ENCODE measurements at places on chromosomes 7 and 10. TPM values are rescaled to one million over a fixed set of nuclear protein-coding genes. Genes with fewer than 3 reads are reported as not detected.
A peak's percentile ranks its signal among the peaks of the same experiment; 100 is the strongest.

Gene ABCF2
- 48.6 TPM for total RNA-seq

Gene SYT15B
- not detected for total RNA-seq

Gene HMX3
- total RNA-seq: not detected

Gene HABP2
- not detected for total RNA-seq

Gene GPR85
- not detected for total RNA-seq

DNA sequence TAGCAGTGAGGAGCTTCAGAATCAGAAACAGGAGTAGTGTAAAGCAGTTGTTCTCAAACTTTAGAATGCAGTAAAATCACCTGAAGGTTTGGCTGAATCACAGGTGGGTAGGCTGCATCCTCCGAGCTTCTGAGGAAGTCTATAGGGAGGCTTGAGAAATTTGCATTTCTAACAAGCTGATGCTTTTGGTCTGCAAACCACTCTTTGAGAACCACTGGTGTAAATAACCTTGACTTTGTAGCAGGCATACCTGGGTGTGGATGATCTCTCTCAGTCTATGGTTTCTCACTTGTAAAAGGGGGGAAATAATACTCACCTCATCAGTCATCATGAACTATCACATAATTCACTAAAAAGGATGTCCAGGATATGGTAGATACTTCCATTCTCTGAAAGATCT lies 118.1 kb downstream of the SRI start:
- no peaks in the 10 kb centered on the region for H3K27me3 ChIP-seq
- H3K36me3 ChIP-seq: no peaks in the 10 kb centered on the region
- no peak for DNase-seq
- no peak overlapping the region for H3K4me3 ChIP-seq

DNA sequence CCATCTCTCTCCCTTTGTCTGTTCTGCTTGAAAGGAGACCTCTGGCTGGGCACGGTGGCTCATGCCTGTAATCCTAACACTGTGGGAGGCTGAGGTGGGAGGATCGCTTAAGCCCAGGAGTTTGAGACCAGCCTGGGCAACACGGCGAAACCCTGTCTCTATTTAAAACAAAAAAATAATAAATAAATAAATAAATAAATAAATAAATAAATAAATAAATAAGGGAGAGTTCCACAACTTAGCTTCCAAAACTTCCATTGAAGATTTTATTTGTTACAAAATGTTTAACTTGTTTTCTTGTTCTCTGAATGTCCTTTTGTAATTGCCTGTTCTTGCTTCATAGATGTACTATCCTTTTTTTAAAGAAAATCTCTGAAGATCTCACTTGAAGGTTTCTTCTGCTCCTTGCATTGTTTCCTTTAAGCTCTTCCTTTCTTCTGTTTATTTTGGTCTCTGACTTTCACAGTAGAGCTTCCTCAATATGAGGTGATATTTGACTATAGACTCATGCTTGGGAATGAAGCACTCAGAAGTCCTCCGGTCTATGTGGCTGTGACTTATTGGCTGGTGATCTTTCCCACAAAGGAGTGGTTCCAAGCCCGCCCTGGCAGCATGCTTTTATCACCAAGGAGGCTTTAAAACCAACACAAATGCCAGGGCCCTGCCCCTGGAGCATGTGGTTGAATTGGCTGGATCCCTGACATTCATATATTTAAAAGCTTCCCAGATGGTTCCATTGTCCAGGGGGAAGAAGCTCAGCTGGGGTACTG lies 18.1 kb upstream of the NPTX2 start:
- no peaks in the 10 kb centered on the region for H3K27me3 ChIP-seq
- DNase-seq: no peak
- H3K27ac ChIP-seq: no peak overlapping the region
- no peaks in the 10 kb centered on the region for H3K4me1 ChIP-seq
- no peak overlapping the region for H3K4me3 ChIP-seq
- no peaks in the 10 kb centered on the region for H3K36me3 ChIP-seq

GRCh38 chr7:100467638-100468373 lies 3.7 kb upstream of the SPACDR start:
- no peaks in the 10 kb centered on the region for H3K4me1 ChIP-seq
- no peaks in the 10 kb centered on the region for H3K27me3 ChIP-seq
- H3K4me3 ChIP-seq: no peak overlapping the region
- peaks cover 2% of the 10 kb centered on the region for H3K36me3 ChIP-seq
- H3K27ac ChIP-seq: no peak overlapping the region

DNA sequence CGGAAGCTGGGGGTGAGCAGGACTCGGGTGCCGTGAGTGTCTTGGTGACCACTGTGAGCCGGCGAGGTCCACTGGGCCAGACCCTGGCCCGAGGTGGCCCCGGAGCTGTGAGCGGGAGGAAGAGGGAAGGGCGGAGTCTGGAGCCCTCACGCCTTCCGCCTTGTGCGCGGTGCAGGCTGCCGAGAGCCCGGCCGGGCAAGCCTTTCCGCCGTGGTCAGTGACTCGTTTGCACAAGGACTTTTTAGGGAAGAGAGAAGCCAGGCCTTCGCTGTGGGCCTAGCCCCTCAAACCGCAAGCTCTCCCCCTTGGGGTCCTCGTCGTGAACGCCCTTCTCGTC lies 40.9 kb upstream of the ZNF32 start:
- no peak overlapping the region for H3K27ac ChIP-seq
- no peak overlapping the region for H3K4me3 ChIP-seq

GRCh38 chr7:74176555-74176954 lies 2.4 kb downstream of the EIF4H start:
- no peaks in the 10 kb centered on the region for H3K27me3 ChIP-seq
- H3K4me3 ChIP-seq: peak overlapping the region; percentile 20
- H3K36me3 ChIP-seq: peaks cover 29% of the 10 kb centered on the region
- peaks cover 72% of the 10 kb centered on the region for H3K4me1 ChIP-seq
- DNase-seq: no peak
- peak overlapping the region; percentile 57 for H3K27ac ChIP-seq

GRCh38 chr10:117547016-117547715 lies 4.6 kb downstream of the EMX2 start:
- no peak overlapping the region for H3K4me3 ChIP-seq
- H3K36me3 ChIP-seq: no peaks in the 10 kb centered on the region
- DNase-seq: no peak
- no peaks in the 10 kb centered on the region for H3K27me3 ChIP-seq
- H3K27ac ChIP-seq: no peak overlapping the region
- no peaks in the 10 kb centered on the region for H3K4me1 ChIP-seq

DNA sequence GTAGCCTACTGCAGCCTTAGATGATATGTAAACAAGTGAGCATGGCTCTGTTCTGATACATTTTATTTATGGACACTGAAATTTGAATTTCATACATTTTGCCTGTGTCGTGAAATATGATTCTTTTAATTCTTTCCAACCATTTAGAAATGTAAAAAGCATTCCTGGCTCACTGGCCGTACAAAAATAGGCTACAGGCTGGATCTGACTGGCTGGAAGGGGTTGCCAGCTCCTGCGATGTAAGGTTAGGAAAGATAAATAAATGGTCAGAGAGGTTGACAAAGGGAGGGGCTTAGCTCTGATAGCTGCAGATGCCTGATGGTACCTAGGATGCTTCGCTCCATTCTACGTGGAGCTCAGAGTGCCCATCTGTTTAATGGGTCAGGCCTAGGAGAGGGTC lies 3.4 kb downstream of the ADCYAP1R1 start:
- H3K4me3 ChIP-seq: no peak overlapping the region
- no peaks in the 10 kb centered on the region for H3K36me3 ChIP-seq
- no peak for DNase-seq

- H3K27me3 ChIP-seq: no peaks in the 10 kb centered on the region
- H3K36me3 ChIP-seq: no peaks in the 10 kb centered on the region
- no peak overlapping the region for H3K4me3 ChIP-seq
- no peak for DNase-seq
- no peak overlapping the region for H3K27ac ChIP-seq
These were observed 66.0 kb downstream of the NPSR1 start for GRCh38 chr7:34723866-34724490.

GRCh38 chr7:117707080-117707479 lies 166.2 kb downstream of the CTTNBP2 start:
- no peak overlapping the region for H3K4me3 ChIP-seq
- no peaks in the 10 kb centered on the region for H3K4me1 ChIP-seq
- H3K27me3 ChIP-seq: no peaks in the 10 kb centered on the region
- H3K27ac ChIP-seq: no peak overlapping the region
- no peaks in the 10 kb centered on the region for H3K36me3 ChIP-seq

DNA sequence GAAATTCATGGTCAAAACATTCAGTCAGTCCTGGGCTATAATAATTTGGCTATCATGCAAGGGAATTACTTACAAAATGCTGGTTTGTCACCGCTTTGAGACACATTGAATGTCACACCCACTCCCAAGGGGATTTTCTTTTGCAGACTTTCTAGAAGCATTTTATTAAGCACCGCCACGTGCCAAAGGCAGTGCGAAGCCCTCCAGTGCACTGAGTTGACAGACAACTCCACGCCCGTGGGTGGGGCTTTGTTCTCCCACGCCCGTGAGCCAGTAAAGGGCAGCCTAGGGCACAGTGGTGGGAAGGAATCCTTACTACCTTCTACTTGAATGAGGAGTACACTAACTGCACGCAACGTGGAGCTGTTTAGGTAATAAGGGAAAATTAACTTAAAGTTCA lies 515.8 kb downstream of the KCNMA1 start:
- H3K4me1 ChIP-seq: no peaks in the 10 kb centered on the region
- H3K4me3 ChIP-seq: no peak overlapping the region
- no peaks in the 10 kb centered on the region for H3K36me3 ChIP-seq

DNA sequence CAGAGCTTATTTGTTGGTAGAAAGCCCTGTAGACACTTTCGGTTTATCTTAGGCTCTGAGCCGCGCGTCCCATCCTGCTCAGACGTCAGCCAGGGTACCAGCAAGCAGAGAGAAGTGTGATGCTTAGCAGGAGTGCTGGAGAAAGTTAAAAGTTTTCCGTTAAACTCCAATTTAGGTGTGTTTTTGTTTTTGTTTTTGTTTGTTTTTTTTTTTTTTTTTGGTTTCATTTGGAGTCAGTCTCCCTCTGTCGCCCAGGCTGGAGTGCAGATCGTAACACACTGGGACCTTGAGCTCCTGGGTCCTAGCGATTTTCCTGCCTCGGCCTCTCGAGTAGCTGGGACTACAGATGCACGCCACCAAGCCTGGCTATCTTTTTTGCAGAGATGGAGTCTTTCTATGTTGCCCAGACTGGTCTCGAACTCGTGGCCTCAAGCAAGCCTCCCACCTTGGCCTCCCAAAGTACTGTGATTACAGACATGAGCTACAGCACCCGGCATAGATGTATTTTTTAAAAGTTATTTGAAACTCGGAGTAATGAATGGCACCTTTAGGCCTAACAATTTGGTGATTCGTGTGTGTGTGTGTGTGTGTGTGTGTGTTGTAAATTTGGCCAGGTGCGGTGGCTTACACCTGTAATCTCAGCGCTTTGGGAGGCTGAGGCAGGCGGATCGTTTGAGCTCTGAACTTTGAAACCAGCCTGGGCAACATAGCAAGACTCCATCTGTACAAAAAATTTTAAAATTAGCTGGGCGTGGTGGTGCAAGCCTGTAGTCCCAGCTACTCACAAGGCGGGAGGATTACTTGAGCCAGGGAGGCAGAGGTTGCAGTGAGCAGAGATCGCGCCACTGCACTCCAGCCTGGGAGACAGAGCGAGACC lies 1.3 kb upstream of the HIP1 start:
- no peak overlapping the region for H3K27ac ChIP-seq
- peak overlapping the region; percentile 77 for H3K4me3 ChIP-seq
- no peaks in the 10 kb centered on the region for H3K27me3 ChIP-seq
- peak; percentile 44 for DNase-seq
- H3K36me3 ChIP-seq: no peaks in the 10 kb centered on the region
- H3K4me1 ChIP-seq: peaks cover 31% of the 10 kb centered on the region

GRCh38 chr7:107219563-107220244 lies 50.9 kb downstream of the HBP1 start:
- no peak for DNase-seq
- H3K27me3 ChIP-seq: no peaks in the 10 kb centered on the region
- no peaks in the 10 kb centered on the region for H3K36me3 ChIP-seq
- H3K4me1 ChIP-seq: peaks cover 18% of the 10 kb centered on the region

DNA sequence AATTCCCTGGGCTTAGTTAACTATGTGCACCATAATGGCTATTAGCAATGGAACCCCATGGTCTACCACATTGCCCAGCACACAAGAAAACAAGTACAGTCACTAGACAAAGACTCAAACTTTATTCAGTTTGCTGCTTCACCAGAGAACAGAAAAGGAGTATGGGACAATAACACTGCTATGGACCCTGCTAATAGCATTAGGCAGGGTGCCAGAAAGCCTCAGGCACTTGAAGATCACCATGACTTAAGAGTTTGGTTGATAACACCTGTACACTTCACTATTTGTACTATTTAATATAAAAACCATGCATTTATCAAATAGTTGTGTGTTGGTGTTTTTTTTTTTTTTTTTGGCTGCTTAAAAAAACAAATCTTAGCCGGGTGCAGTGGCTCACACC lies 159.6 kb downstream of the KMT2E start:
- H3K27ac ChIP-seq: no peak overlapping the region
- DNase-seq: no peak
- H3K4me1 ChIP-seq: no peaks in the 10 kb centered on the region
- H3K4me3 ChIP-seq: no peak overlapping the region
- no peaks in the 10 kb centered on the region for H3K27me3 ChIP-seq

- H3K4me1 ChIP-seq: no peaks in the 10 kb centered on the region
- no peaks in the 10 kb centered on the region for H3K27me3 ChIP-seq
- H3K36me3 ChIP-seq: no peaks in the 10 kb centered on the region
- no peak for DNase-seq
- no peak overlapping the region for H3K27ac ChIP-seq
These were observed 192.5 kb downstream of the EBF3 start for GRCh38 chr10:129771576-129771975.

- H3K4me3 ChIP-seq: no peak overlapping the region
- no peak for DNase-seq
- no peak overlapping the region for H3K27ac ChIP-seq
- H3K27me3 ChIP-seq: no peaks in the 10 kb centered on the region
These were observed 140.1 kb downstream of the GLI3 start for GRCh38 chr7:42096681-42097561.

DNA sequence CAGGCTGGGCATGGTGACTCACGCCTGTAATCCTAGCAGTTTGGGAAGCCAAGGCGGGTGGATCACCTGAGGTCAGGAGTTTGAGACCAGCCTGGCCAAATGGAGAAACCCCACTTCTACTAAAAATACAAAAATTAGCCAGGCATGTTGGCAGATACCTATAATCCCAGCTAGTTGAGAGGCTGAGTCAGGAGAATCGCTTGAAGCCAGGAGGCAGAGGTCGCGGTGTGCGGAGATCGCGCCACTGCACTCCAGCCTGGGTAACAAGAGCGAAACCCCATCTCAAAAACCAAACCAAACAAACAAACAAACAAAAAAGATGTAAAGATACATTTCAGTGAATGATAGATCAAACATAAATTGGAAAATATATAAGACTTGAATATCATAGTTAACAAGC lies 105.9 kb downstream of the PLPP4 start:
- H3K4me3 ChIP-seq: no peak overlapping the region
- DNase-seq: no peak
- H3K27ac ChIP-seq: no peak overlapping the region
- no peaks in the 10 kb centered on the region for H3K36me3 ChIP-seq

Data from Karpas-422 (cell line).